ENCODE measurements at places on chromosomes 7 and 10. TPM values are rescaled to one million over a fixed set of nuclear protein-coding genes. Genes with fewer than 3 reads are reported as not detected.

GRCh38 chr10:45058580-45058979 is 57.9 kb downstream of the ZNF22 start:
- DNase-seq = no peak
- H3K27me3 ChIP-seq = no peaks in the 10 kb centered on the region
- H3K36me3 ChIP-seq = no peaks in the 10 kb centered on the region
- no peaks in the 10 kb centered on the region for H3K4me1 ChIP-seq
- H3K27ac ChIP-seq = no peak overlapping the region
- no peak overlapping the region for H3K4me3 ChIP-seq

GRCh38 chr10:33673839-33674415 is 339.5 kb upstream of the NRP1 start:
- H3K4me1 ChIP-seq = peaks cover 11% of the 10 kb centered on the region
- DNase-seq = no peak
- no peaks in the 10 kb centered on the region for H3K36me3 ChIP-seq

Gene INTS15
- total RNA-seq = 19.5 TPM

Gene PGAM2
- total RNA-seq = 2,809 TPM

DNA sequence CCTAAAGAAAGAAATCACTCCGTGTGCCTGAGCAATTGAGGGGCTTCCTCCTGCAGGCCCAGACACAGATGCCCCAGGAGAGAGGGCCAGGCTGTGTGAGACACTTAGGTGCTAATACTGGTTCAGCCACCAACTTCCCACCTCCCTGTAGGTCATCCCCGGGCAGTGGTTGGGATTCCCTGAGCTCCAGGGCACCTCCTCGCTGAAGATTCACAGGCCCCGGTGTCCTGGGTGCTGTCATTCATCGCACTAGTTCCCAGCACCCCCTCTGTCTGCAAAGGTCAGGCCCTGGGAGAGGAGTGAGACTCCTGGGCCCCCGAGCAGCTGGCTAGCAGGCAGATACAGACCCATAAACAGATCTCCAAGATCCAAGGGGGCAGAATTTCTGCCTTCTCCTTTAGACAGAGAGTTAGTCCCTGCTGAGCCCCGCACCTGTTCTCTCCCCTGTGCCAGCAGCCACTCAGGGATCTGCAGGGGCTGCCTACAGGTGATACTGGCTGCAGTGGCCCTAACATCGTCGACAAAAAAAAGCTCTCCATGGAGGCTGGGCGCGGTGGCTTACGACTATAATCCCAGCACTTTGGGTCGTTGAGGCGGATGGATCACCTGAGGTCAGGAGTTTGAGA is 38.2 kb upstream of the GTF2I start:
- DNase-seq = no peak
- no peak overlapping the region for H3K27ac ChIP-seq
- peaks cover 11% of the 10 kb centered on the region for H3K4me1 ChIP-seq
- H3K36me3 ChIP-seq = no peaks in the 10 kb centered on the region
- no peaks in the 10 kb centered on the region for H3K27me3 ChIP-seq
- no peak overlapping the region for H3K4me3 ChIP-seq

GRCh38 chr10:82932451-82932850 is 1057.5 kb downstream of the NRG3 start:
- H3K27ac ChIP-seq = no peak overlapping the region
- no peak for DNase-seq
- H3K4me3 ChIP-seq = no peak overlapping the region
- H3K27me3 ChIP-seq = no peaks in the 10 kb centered on the region
- no peaks in the 10 kb centered on the region for H3K4me1 ChIP-seq
- H3K36me3 ChIP-seq = no peaks in the 10 kb centered on the region
